Right lung (tissue), 10 donors: ENCODE measurements at places on chromosomes 5 and 9. TPM values are rescaled to one million over a fixed set of nuclear protein-coding genes. Genes with fewer than 3 reads are reported as not detected.
A peak's percentile ranks its signal among the peaks of the same experiment; 100 is the strongest.

REEP2 gene
- 2.4 TPM for polyA plus RNA-seq

DNA sequence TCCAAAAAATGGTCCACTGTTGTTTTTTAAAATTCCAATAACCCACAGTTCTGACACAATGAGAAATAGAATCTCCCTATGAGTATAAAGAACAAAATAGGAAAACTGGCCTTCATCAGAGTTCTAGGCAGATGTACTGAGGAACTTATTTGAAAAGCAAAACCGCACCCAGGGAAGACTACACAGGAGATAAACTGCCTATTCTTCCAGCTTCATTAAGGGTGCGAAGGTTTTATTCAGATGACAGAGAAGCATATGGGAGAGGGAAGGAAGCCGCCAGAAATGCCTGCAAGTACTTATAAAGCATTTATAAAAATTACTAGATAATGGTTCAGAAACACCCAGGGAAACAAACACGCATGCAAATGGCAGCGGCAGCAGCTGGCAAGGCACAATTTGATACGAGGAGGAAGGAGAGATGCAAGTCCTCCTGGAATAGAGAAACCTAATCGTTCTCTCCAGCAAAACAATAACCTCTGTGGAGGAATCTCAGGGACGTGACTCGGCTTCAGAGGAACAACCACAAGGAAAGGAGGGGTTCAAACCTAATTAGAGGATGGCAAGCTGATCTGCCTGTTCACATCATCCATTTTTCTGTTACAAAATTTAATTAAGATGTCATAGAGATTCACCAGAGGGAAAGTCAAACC, 9.0 kb downstream of the TTLL11 start:
- no peak for DNase-seq

DNA sequence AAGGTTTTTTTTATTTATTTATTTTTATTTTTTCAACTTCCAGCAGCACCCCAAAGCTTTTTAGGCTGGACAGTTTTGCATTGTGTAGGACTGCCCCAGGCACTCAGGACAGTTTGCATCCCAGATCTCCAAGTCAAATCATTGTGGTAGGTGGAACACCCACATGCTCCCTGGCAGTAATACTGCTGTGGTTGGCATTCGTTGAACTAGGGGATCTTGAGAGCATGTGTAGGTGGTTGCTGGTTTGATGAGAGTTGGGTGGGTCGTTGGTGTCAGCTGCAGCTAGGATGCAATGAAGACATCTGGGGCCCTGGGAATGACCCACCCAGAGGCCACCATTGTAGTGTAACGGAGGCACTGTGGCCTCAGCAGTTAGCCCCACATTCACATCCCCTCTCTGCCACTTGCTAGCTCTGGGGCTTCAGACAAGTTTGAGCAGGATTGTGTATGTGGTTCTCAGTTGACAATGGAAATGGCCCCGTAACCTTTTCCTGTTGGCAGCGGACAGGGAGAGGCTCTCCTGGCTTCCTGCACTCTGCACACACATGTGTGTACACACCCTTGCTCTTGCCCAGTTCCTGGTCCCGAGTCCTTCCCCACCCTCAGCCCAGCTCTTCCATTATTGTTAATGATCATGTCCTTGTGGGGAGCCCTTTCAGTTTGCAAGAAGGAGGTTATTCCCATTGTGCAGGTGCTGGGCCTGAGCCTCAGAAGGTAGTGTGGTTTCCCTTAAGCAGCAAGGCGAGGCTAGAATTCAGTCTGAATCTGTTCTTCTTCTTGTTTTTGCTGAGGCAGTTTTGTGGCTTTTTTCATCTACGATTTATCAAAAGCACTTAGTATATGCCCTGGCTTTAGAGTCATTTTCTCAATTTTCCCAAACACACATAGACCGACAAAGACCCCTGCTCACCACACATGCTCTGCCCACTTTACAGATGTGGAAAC, 46.5 kb downstream of the PPARGC1B start:
- no peak for DNase-seq

ITGA1 gene
- 87.4 TPM for polyA plus RNA-seq

PRR16 gene
- 12.4 TPM for polyA plus RNA-seq

DNA sequence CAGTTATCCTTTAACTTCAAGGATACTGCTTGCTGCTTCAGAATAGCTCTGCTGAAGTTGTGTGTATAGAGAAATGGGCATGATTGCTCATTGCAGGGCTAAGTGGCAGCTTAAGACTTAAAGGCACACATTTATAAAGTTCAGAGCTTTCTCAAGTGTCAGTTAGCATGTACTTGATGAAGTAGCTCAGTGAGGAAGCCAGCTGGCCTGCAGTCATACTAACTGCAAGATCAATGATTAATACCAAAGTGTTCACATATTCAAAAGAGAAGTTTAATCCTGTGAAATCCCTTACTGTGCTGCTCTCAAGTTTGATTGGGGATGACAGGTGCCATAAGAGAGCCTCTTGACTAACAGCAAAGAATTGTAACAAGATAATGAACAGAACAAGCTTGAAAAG, 483.4 kb upstream of the NUDT12 start:
- DNase-seq = peak; percentile 36

DNA sequence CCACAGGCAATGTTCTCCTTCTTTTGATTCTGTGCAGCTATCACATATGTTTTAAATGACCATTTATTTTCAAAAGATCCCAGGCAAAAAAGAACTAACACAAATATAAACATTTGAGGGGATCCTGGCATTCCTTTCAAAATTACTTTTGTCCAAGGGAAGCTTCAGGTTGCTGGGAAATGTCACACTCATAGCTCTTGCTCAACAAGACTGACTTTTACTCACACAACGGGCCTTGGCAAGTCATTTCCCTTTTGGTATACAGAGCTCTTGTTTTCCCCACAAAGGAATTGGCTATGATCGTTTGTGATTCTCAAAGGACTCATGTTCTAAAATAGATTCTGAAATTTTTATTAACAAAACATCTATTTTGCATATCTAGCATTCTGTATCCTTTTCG, 4.5 kb upstream of the PALM2AKAP2 start:
- DNase-seq = no peak

GRCh38 chr5:32400401-32400800, 44.1 kb downstream of the ZFR start:
- no peak for DNase-seq

GRCh38 chr5:135568246-135568645, 10.5 kb downstream of the CXCL14 start:
- no peak for DNase-seq

- no peak for DNase-seq
Measured at GRCh38 chr5:71483355-71483754, 27.9 kb downstream of the BDP1 start.

TICAM2 gene
- 6.5 TPM for polyA plus RNA-seq

DNA sequence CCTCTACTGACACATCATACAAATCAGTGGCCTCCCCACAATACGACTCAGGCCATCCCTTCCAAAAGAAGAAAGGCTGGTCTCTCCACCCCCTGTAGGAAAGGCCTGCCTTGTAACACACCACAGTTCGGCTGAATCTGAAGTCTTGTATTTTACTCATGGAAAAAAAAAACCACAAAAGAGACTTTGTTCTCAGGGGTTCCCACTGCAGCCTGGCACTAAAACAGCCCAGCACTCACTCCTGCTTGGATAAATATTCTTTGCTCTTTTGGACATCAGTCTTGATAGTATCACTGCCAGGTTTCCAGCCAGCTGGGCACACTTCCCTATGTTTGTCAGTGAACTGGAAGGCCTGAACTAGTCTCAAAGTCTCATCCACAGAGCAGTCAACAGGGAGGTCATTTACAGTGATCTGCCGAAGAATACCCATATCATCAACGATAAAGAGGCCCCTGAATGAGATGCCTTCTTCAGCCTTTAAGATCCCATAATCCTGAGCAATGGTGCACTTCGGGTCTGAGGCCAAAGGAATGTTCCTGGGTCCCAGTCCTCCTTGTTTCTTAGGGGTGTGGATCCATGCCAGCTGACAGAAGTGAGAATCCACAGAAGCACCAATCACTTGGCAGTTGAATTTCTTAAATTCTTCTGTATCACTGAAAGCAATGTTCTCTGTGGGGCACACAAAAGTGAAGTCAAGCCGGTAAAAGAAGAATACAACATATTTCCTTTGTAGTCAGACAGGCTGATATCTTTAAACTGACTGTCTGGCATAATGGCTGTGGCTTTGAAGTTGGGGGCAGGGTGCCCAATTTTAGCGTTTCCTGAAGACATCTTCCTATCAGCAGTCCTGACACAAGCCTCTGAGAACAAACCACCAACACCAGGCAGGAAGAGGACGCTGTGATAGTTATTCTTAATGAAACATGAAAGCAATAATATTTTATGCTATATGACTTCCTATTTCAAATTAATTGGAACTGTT, 198.1 kb downstream of the LURAP1L start:
- DNase-seq = no peak

IL9 gene
- not detected for polyA plus RNA-seq

ARHGEF28 gene
- polyA plus RNA-seq = 8.2 TPM

GRCh38 chr9:92406477-92406876, 2.1 kb upstream of the OGN start:
- DNase-seq = no peak

GRCh38 chr5:171945476-171945875, 61.0 kb downstream of the FBXW11 start:
- no peak for DNase-seq

DNA sequence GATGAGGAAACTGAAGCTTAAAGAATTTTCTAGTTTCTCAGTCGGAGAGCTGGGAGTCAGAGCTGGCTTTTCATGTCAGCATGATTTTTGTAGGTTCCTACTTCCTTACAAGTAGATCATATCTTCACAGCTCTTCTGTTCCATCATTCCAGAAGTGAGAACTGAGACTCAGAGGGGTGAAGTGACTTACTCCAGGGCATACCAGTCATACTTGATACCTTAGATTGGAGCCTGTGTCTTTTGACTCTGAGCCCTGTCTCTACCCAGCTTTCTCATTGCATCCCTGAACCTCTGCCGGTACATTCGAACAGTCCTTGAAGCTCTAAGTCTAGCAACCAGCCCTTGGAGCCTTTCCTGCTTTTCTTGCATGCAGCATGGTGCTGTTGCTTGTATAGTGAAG, 53.3 kb downstream of the MCCC2 start:
- no peak for DNase-seq

DNA sequence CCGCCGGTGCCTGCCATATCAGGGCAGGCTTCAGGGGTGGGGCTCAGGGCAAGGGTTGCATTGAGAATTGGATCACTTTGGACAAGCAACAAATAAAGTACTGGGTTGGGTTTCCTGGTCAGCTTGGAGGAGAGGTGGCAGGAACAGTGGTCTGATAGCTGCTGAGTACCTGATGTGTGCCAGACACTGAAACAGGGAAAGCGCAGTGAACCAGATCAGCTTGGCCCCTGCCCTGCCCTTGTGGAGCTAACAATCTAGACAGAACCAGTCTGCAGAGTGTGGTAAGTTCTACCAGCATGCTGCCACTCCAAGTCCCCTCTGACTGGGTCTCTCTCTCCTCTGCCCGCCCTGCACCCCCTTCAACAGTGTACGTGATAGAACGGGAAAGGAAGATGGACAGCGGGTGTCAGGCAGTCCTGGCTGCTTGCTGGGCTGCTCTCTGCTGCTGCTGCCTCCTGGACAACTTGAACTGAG, 53.4 kb downstream of the CYSTM1 start:
- no peak for DNase-seq

GRCh38 chr5:123690821-123691220, 178.8 kb downstream of the CSNK1G3 start:
- no peak for DNase-seq

DNA sequence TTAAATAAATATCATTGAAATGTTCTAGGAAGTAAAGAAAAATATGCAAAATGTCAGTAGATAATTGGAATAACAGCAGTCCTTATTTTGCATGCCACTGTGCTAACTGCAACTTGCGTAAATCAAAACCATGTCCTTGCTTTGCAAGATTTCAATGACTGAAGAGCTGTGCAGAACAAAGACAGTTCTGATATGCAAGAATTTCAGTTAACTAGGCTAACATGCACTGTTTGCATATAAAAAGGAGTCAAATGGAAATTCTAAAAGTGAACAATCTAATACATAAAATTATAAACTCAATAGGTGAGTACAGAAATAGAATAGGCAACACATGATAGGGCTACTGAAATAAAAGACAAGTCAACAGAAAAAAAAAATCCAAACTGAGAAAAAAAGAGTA, 1844.6 kb upstream of the NUDT12 start:
- no peak for DNase-seq

GRCh38 chr9:113602126-113603047, 138.9 kb downstream of the RGS3 start:
- DNase-seq = no peak

OBP2B gene
- polyA plus RNA-seq = not detected

DNA sequence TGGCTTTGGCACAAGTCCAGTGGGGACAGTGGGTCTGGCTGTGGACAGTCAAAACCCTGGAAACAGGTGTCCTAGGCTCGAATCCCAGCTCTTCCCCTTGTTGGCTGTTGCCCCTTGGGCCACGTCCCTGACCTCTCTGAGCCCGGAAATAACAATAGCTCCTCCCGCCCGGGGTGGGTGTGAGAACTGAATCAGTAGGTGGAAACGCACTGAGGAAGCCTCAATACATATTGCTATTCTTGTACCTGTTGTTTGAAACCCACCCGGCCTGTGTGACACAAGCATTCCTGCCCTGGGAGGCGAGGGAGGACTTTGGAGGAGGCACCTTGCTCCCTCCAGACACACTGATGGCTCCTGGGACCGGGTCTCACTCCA, 134.1 kb downstream of the OLFM1 start:
- DNase-seq = no peak

DNA sequence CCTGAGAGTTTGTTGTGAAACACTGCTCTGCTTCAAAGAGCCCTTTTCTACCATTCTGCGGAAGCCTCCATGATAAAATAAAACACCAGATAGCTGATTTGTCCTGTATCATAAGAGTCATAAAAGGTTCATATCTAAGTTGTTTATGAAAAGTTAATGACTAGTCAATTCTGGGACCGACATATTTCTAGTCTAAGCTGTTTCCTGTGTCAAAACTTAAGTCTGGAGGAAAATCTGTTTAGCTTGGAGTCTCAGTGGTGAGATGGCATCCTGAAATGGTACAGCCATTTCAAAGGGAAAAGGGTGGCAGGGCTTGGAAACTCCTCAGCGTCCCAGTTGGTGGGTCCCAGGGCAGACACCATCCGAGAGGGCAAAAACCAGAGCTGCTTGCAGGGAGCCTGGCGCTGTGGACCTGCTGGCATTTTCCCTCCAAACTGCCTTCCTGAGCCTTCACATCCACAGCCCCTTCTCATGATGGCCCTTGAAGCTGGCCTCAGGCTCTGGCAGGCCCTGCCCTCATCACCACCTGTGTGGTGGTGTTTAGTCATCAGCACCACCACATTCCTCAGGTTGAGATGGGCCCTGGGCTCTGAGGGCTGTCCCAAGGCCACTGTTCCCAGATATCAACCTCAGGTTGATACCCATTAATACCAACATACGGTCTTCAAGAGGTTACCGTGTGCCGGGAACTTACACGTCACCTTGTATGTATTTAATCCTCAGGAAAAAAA, 184.0 kb downstream of the HSPA4 start:
- DNase-seq = no peak

GRCh38 chr9:85510830-85511504, 230.8 kb downstream of the AGTPBP1 start:
- no peak for DNase-seq
